ENCODE measurements at places on chromosomes 5 and 9.

- DNase-seq: no peak
Observed at GRCh38 chr5:57445006-57445704, 37.5 kb downstream of the ACTBL2 start.

DNA sequence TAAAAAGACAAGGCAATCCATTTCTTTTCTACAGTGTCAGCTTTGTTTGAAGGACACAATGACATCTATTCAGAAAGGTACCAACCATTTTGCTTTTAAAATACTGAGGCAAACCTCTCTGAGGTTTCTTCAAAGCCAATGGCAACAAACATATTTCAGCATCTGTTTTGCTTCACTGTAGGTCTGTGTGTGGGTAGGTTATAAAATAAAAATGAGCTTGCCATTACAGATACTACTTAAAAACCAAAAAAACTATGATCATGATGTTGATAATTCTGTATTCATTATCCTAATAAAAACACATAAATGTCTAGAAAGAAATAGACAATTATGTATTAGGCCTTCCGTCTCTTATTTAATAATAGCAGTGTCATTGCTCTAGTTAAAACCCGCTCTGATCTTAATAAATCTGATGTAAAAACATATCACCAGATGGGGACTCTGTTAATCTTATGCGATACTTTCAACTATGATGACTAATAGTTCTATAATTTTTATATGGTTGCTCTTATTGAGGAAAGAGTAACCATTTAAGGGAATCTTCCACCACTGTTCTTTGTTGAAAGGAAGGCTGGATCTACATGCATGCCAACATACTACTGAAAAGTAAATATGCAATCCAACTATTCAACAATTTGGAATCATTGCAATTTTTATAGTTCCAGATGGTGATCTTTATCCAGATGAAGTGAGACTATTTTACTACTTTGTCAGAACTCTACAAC lies 647.2 kb downstream of the PDE4D start:
- DNase-seq: no peak

GRCh38 chr5:77935506-77936364 lies 159.6 kb upstream of the TBCA start:
- DNase-seq: no peak

GRCh38 chr9:69577123-69577522 lies 95.0 kb downstream of the APBA1 start:
- DNase-seq: no peak

- DNase-seq: no peak
Observed at GRCh38 chr9:113587471-113588031, 124.0 kb downstream of the RGS3 start.

DNA sequence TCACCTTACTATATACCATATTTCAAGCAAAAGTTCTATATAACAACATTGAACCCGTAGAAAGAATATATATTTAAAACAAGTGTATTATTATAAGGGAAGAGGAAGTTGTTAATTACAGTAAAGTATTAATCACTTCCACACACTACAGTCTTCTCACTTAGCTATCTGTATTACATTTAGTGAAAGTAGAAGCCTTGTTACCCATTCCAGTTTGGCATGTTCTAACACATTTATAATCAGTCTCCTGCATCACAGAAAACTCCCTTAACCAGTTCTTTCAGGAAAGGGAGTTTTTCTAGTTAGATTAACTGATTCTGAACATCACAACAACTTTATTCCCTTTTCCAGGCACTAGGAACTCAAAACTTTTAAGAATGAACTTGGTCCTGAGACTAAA lies 6.9 kb downstream of the RAB14 start:
- no peak for DNase-seq

DNA sequence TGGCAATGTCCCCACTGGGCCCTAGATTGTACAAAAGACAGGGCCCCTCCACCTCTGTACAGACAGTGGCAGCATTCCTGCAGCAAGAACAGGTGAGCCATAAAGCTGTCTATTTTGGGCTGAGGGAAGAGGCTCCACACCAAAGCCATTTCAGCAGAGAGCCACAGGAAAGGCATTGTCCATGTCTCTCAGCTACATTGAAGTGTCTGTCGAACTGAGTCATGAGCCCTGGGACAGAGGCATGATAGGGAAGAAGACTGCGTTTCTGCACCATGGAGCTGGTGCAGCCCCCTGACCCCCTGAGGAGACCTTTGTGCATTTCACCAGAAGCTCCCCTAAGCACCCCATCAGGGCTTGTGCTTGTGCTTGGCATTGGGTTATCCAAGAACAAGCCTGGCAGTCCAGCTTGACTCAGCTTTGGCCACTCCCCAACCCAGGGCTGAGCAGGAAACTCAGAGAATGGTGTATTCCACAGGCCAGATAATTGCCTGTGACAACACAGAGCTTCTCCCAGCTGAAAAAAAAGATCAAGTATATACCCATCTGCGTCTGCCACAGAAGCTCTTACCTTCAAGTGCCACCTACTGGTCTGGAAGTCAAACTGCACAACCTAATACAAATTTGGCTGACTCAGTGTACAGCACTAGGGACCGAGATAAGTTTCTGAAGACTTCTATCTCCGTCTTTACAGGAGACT lies 5.9 kb upstream of the FRMD3 start:
- DNase-seq: no peak

DNA sequence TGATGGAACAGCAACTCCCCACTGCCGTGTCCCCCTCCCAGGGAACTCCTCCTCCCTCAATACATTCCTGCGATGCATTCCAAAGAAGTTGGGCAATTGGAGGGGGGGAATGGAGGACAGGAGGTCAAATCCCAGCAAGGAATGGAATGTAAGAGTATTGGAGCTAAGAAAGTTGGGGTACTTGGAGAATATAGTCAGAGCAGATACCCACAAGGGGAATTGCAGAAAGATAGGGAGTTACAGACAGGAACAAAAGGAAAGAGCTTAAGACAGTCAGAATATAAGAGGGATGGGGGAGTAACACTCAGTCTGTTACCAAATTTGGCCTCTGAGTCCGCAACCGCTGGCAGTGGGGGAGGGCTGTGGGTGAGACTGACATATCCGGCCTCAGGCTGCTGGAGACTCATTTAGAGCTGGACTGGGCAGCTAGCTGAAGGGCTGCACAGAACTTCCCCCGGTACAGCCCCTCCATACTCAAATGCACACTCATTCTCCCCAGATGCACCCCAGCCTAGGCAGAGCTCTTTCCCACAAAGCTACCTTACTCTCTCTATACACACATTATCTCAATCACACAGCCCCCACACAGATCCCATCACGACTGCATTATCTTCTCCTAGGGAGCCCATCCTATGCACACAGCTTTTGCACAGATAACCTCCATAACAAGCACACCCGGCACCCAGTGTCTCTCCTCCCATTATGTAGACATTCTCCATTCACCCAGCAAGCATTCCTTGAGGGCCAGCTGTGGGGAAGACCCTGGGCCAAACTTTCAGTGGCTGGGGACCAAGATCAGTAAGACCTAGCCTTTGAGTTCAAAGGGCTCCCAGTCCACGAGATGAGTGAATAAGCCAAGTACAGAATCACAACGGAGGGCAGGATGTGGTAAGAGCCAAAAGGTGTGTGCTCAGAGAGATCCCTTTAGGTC lies 3.7 kb downstream of the TLN1 start:
- no peak for DNase-seq

DNA sequence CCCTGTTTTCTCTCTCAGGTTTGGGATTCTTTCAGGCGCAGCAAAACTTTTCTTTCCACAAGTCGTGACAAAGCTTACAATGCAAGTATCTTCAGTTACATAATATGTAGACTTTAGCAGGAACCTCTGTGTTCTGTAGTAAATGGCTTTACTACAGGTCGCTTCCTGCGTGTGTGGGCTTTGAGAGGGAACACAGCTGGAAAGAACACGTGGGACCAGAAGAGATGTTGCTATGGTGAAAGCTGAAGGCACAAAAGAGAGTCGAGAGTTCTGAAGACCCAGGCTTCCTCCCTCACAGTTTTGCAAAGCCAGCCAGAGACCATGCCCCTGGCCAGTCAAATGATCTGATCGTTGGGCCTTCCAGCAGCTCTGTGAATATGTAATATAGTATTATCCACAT lies 4.0 kb downstream of the ANKRD55 start:
- no peak for DNase-seq

DNA sequence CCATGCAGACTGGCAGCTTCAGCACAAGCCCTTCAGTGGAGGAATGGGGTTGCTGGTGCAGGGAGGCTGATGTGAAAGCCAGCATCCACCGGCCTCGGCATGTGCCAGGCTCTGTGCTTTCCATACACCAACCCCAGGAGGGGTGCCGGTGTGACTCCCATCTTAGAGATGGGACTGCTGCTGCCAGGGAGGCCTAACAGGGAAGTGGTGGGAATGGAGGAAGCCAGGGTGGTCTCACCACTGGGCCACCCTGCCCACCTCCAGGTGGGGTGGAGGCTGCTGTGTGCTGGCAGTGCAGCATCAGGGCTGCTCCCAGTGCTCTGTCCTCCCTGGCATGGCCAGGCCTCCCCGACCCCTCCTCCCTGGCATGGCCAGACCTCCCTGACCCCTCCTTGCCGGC lies 32.8 kb upstream of the PITX1 start:
- no peak for DNase-seq

DNA sequence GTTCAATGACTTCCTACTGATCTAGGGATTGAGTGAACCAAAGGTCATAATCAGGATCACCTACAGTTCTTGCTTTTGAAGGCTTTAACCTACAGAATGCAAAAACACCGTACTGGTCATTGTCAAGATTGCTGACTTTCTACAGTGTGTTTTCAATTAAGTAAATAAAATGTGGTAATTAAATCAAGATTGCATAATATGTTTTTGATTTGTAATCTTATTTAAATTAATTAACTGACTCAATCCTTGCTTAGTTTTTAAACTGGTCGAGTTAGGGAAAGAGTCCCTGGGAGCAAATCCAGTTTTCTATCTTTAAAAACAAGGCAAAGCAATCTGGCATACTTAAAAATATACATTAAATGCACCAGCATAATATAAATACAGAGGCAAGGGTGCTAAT lies 125.9 kb downstream of the NFIB start:
- DNase-seq: no peak

- no peak for DNase-seq
Observed at GRCh38 chr5:159864885-159865691, 51.2 kb upstream of the ADRA1B start.

GRCh38 chr9:130150779-130151382 lies 21.3 kb upstream of the NCS1 start:
- DNase-seq: no peak

DNA sequence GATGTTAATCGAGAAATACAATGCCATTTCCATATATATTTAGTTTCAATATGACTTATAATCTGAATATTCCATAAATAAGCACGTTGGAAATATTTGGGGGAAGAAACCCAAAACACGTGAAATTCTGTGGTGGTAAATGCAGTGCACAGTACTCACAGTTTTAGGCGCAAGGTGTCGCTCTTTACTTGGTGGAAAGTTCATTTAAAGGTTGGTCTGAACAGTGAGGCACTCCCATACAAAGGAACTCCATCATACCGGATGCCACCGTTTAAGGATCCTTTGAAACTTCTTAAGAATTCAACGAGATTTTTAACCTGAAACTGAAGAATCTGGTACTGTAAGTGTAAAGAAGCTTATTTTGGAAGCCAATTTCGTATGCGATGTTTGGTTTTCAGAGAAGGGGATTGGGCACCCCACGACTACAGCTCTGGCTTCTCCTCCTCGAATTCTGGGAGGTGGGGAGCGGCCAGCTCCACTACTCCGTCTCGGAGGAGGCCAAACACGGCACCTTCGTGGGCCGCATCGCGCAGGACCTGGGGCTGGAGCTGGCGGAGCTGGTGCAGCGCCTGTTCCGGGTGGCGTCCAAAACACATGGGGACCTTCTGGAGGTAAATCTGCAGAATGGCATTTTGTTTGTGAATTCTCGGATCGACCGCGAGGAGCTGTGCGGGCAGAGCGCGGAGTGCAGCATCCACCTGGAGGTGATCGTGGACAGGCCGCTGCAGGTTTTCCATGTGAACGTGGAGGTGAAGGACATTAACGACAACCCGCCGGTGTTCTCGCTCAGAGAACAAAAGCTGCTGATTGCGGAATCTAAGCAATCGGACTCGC lies at the start of gene PCDHA11:
Gene PCDHA11, plus strand, starts transcription at position 237 of the 834 bp plus-strand sequence. Its CDS starts 147 bp downstream, at position 384.
- no peak for DNase-seq

DNA sequence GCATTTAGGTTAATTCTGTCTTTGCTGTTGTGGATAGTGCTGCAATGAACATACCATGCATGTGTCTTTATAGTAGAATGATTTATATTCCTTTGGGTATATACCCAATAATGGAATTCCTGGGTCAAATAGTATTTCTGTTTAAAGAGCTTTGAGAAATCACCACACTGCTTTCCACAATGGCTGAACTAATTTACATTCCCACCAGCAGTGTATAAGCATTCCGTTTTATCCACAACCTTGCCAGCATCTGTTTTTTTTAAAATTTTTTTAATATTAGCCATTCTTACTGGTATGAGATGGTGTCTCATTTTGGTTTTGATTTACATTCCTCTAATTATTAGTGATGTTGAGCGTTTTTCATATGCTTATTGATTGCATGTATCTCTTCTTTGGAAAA lies 15.5 kb upstream of the TARS1 start:
- DNase-seq: no peak

- no peak for DNase-seq
Observed at GRCh38 chr9:70986984-70987383, 134.4 kb downstream of the TRPM3 start.

DNA sequence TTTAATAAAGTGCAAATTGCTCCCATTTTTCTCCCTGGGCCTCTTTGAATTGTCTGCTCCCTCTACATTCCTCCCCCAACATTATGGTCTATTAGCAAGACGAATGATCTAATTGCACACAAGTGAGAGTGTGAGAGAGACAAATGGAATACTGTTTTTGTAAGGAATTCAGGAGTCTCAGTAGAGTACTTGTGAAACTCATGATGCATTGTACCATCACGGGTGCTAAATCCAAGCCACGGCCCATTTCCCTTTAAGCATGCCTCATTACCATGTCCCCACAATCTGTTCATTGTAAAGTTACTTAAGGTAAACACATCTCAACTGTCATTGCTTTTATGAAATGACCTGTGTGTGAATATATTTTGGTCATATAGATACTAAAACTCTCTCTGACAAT lies 62.8 kb downstream of the CD180 start:
- no peak for DNase-seq

DNA sequence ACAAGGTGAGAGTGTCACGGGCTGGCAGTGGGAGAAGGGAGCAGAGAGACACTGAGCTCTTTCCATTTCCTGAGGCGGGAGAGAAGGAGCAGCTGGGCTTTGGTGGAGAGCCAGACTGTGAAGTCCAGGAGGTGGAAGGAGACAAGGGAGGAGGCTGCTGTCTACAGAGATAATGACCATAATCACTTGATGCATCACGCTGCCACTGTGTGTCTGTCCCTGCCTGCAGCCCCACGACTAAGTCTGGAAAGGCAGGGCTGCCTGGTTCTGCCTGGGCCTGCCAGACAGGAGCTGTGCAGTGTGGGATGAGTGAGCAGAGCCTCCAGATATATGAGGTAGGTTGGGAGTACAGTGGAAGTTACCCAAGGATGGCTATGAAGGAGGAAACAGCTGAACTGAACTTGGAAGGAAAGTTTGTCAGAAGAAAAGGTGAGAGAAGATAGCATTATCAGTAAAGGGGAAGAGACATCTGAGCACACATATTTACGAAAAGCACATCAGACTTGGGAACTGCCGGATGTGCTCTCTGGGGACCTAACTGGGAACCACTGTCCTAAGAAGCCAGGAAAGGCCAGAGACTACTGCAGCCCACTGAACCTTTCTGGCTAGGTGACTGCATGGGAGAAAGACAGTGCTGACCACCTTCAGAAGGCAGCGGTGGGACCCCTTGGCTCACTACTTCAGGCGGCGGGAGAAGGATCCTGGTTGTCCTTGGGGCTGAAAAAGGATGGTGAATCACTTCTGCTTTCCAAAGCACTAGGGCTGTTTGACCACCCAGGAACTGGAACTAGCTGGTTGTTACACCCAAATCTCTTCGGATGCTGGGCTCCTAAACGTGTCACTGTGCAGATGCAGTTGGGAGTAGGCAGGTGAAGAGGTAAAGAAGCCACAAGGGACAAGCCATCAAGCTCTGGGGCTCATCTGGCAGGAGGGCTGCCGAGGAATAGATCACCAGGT lies 12.8 kb upstream of the DDX41 start:
- no peak for DNase-seq
